GM12864 (cell line): ENCODE measurements at places on chromosomes 2 and 18.

DNA sequence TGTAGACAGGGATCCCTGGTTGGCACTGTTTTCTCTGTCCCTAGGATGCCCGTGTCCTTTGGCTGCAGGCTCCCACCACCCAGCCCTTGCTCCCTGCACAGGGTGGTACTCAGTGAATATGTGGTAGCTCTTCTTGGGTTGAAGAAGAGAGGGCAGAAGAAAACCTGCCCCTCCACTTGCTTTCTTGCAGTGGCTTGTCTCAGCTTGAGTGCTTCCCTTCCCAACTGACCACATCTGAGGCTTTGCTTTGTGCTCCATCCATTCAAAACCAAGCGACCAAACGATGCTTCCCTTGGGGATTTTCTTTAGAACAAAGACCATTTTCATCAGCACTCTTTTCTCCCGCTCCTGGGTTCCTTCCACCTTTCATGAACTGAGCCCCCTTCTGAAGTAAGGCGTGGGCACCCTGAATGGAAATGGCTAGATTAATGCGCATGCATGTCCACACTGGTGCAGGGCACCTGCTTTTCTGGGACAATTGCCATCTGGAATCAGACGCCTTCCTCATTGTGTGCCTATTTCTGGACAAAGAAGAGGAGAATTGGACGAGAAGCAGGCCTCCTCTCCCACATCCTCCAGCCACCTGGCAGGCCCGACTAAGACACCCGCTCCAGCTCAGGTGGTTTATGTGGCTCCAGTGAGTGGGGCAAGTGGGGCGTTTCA is 59.1 kb downstream of the ARL4C start:
- no peak for DNase-seq

DNA sequence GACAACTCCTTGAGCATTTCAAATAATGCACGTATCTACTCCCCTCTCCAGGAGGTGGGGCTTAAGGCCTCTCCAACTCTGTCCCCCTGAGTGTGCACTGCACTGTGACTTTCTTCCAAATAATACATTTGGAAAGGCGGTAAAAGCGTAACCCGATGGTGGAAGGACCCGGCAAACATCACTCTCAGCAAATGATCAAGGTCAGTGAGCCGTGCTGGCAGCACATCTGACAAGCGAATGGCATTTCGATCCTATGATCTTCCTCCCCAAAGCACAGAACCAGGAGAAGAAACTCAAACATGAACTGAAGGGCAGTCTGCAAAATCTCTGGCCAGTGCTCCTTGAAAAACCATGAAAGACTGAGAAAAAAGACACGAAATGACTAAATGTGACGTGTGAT is 208.7 kb downstream of the TWIST2 start:
- no peak for DNase-seq

DNA sequence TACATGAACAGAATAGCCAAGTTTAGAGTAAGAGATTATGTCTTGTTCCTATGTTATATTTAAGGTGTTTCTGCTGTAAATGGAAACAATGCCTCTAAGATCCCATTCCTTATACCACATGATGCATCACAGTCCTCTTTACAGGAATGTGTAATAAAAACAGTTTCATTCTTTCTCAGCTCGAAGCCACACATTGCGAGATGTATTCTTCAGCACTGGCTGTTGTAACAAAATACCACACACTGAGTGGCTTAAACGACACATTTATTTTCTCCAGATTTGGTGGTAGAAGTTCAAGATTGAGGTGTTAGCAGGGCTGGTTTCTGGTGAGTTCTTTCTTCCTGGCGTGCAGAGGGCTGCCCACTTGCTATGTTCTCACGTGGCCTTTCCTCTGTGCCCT is 246.2 kb downstream of the SOCS6 start:
- no peak for DNase-seq

DNA sequence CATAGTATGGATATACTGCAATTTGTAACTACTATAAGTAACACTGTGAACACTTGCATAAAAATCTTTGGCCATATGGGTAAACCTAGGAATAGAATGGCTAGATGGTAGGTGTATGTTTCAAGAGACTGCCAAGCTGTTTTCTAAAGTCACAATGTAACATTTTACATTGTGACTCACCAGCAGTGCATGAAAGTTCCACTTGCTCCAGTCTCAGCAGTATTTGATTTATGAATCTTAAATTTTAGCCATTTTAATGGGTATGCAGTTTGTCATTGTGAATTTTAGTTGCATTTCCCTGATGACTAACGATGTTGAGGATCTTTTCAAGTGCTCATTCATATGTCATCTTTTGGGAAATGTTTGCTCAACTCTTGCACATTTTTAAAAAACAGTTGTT is 86.1 kb downstream of the FARSB start:
- DNase-seq = no peak

GRCh38 chr2:129880971-129881370 is 98.5 kb upstream of the RAB6C start:
- DNase-seq = no peak

DNA sequence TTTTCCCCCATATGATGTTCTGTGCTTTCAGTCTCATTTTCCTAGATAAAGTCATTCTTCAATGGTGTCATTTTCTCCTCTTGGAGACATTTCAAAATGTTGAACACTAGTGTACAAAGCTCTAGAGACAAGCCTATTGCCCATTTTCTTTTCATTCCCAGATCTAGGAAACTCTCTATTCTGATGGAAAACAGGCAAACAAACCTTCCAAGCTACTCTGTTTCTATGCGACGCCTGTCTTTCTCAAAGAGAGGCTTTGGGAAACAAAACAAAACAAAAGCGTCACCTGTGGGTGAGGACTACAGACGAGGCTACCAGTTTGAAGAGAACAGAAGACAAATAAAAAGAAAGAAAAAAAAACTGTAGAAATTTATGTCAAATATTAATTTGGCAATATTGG is 311.0 kb downstream of the CBLN2 start:
- no peak for DNase-seq

DNA sequence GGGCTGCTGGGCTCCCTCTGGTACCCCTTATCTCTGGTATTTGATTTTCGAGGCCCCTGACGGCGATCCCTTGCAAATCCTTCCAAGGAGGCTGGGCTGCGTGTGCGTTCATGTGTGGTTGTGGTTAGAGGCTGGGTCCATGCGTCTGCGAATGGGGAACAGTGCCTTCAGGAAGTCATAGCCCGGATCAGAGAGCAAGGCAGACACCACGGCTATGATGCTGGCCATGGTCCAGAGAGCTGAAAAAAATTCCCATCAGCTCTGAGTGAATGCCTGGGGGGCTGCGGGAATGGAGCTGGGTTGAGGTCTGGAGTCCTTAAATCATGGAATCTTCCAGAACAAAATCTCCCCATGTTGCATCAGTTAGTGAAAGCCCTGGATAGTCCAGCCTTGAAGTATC is 145.5 kb downstream of the ACKR3 start:
- no peak for DNase-seq

- DNase-seq = no peak
These were observed 14.1 kb upstream of the PMAIP1 start for GRCh38 chr18:59885579-59886163.

DNA sequence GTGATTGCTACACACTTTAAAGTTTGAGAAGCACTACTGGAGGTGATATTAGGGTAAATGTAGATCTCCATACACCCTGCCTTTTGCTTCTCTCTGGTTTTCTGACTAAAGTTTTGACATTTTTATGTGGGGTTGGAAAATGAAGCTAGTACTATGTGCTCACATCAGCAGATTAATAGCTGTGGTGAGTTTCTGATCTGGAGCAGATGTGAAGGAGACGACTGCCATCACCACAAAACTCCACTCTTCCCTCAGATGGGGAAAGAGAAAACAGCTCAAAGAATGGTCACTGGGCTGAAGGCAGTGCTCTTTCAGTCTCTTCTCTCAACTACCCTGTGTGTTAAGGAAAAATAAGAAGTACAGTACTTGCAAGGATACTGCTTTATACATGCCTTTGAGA is 37.2 kb downstream of the PLEKHA3 start:
- no peak for DNase-seq

DNA sequence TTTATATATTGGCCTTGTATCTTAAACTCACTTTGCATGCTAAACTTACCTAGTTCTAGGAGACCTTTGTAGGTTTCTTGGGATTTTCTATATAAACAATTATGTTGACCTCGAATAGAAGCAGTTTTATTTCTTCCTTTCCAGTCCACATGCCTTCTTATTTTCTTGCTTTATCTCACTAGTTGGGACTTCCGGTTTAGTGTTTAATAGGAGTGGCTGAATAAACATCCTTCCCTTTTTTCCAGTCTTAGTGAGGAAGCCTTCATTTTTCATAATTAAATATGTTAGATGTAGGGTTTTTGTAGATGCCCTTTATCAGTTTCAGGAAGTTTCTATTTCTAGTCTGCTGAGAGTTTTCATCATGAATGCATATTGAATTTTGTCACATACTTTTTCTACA is 347.3 kb upstream of the HNRNPA3 start:
- DNase-seq = no peak

GRCh38 chr2:241279828-241280227 is 35.6 kb downstream of the HDLBP start:
- DNase-seq = no peak

DNA sequence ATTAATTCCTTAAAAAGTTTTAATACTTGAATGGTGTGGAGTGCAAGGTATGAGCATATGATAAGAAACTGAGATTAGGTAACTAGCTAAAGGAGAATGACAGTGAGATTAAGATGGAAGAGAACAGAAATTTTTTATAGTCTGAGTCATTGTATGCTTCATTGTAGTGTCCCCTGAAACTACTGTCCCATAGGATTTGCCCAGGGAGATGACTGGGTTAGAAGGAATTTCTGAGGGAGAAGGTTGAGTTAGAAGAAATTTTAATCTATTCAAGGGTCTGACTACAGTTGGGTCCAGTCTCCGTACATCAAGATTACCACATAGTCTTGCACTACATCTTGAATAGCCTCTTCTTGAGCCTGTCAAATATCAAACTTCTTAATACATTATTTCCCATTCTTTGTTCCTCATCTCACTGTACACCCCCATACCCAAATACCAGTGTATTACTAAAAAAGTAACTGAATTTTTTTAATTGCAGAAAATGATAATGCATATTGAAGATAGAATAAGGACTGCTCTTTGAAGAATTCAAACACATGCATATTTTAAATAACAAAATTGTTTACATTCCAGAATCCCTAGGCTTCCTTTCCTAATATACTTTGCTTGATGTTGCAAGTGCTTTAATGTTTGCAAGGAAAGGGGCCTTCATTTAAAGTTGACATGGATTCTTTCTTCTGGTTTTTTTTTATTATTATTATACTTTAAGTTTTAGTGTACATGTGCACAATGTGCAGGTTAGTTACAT is 314.3 kb upstream of the COL3A1 start:
- DNase-seq = no peak

- DNase-seq = no peak
These were observed 779 bp downstream of the DGKD start for GRCh38 chr2:233354971-233355574.

- DNase-seq = no peak
These were observed 168.4 kb downstream of the LOXHD1 start for GRCh38 chr18:46488471-46489213.

GRCh38 chr18:45637546-45638327 is 22.5 kb downstream of the SLC14A2 start:
- DNase-seq = no peak

DNA sequence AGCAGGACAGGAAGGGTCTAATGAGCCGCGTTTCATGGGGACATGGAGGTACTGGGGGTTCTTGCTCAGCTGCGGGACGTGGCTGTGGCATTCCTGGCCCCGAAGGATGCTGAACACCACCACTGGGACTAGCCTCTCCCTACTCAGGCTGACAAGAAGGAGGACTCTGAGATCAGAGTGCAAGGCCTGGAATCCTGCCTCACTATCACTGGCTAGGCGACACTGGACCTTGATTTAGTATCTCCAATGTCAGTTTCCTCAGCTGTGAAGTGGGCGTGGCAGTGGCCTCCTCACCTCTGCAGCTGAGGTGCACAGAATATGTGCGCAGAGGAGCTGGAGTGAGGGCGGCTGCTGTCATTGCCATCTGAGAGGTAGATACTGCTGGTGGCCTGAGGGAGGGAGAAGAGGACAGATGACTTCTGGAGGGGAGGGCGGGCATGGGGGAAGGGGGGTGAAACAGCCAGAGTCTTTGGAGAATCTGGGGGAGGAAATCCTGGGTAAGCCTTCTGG is 157.8 kb upstream of the CAPN13 start:
- DNase-seq = no peak

DNA sequence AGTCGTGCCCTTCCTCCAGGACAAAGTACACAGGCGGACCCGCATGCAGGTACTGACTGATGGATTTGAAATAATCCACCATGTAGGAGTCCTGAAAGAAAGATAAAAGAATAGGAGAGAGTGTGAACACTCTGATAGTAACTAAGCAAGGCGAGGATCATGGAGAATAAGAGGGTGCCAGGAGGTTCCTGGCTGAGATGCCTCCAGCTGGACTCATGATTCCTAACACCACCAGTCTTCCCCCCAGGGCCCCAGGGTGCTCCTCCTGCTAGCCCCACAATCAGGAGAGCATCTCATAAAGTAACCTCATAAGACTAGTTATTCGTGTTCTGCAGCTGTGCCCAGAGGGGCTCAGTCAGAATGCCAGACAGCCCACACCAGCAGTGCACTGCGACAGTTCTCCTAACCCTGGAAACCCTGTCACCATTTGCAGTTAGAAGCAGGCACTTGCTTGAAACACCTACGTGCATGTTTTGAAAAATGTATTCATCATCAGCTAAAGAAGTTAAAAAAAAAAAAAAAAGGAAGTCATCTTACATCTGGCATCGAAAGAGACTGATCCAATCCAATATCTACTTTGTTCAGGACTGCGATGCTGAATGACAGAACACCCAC is 36.7 kb downstream of the RMC1 start:
- DNase-seq = no peak
